Anterior cingulate cortex (tissue), 58 donors: ENCODE measurements at places on chromosomes 1 and 21.

GRCh38 chr1:44425341-44426082 lies 20.5 kb downstream of the RNF220 start:
- no peak for DNase-seq

GRCh38 chr1:182756423-182756822 lies 33.1 kb upstream of the NPL start:
- DNase-seq: no peak

DNA sequence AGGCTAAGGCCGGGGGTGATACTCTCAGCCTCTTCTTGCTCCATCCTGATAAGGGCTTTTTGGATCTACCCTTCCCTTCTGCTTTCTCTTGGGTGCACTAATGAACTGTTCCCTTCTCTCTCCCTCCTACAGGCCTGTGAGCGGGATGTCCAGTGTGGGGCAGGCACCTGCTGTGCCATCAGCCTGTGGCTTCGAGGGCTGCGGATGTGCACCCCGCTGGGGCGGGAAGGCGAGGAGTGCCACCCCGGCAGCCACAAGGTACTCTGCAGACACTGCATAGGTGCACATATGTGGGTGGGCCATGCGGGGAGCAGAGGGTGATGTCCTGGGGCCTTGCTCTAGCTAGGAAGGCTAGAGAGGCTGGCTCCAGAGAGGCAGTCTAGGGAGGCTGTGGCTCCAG lies 2.9 kb downstream of the PROK1 start:
- no peak for DNase-seq

DNA sequence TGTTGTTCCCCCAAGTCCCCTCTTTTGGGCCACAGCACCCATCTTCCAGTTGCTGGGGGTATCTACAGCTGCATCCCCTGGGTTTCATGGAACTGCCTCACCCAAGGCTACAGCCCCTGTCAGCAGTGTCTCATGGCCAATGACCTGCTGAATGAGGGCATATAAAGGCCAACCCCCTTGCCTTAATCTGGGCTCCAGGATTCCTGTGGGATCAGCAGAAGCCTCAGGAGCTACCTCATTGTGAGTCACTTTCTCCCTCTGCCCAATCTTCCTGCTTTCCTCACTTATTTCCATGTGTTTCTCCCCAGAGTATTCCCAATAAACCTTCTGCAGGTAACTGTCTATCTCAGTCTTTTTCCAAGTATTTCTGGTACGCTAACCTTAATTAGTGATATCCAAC lies 37.3 kb upstream of the SYT14 start:
- DNase-seq: no peak

DNA sequence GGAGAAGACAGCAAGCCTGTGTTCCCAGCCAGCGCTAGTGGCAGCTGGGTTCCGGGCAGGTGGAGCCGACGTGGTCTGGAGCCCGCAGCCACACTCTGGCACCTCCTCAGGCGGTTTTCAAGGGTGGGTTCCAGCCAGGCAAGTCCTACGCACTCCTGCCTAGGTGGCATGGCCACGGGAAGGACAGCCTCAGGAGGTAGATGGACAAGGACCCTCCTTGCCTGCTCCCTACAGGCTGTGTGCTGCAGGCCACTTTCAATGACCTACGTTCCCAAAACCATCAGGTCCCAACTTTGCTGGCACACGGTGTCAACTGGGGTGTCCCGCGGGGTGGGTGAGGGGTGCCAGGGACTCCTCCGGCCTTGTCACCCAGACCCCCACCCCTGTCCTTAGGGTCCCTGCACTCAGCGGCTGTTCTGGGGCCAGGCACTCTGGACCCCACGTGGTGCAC lies 6.7 kb upstream of the PTGER3 start:
- DNase-seq: no peak

DNA sequence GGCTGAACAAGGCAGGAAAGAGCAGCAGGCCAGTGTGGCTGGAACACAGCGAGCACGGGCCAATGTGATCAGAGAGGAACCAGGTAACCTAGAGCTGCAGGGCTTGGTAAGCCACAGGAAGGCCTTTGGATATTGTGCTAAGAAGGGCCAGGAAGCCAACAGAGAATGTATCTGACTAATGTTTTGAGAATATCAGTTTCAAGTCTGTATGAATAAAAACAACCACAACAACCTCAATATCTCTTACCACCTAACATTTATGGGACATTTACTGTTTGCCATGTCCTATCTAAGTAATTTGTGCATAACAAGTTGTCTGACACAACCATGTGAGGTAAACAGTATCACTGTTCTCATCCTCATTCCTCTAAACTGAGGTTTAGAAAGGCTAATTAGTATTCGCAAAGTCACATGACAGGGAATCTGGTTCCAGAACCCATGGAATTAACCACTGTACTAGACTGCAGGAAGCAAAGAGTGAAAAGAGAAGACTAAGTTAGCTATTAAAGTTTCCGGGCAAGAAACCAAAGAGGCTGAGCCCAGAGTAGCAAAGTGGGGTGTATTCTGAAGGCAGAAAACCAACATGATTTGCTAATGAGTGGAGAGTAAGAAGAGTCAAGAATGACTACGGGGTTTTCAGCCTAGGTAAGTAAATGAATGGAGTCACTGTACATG lies 38.9 kb downstream of the SPRTN start:
- no peak for DNase-seq

DNA sequence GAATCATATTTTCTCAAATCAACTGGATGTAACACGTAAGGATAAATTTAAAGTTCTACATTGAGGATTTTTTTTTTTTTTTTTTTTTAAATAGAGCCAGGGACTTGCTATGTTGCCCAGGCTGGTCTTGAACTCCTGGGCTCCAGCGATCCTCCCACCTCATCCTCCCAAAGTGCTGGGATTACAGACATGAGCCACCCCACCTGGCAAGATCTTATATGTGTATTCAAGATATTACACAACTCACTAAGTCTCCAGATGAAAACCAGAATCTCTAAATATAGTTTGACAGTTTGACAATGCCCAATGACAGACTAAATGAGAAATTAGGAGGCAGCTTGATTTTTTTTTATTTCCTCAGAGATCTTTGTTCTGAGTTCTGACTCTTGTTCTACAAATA lies 6.8 kb downstream of the YY1AP1 start:
- no peak for DNase-seq
